ENCODE measurements at places on chromosomes 1 and 21. TPM values are rescaled to one million over a fixed set of nuclear protein-coding genes. Genes with fewer than 3 reads are reported as not detected.

- H3K27ac ChIP-seq = no peak overlapping the region
- no peak for DNase-seq
- peaks cover 4% of the 10 kb centered on the region for H3K36me3 ChIP-seq
- no peak overlapping the region for H3K4me3 ChIP-seq
These were observed 3.9 kb upstream of the ATP1B1 start for GRCh38 chr1:169102567-169102966.

DNA sequence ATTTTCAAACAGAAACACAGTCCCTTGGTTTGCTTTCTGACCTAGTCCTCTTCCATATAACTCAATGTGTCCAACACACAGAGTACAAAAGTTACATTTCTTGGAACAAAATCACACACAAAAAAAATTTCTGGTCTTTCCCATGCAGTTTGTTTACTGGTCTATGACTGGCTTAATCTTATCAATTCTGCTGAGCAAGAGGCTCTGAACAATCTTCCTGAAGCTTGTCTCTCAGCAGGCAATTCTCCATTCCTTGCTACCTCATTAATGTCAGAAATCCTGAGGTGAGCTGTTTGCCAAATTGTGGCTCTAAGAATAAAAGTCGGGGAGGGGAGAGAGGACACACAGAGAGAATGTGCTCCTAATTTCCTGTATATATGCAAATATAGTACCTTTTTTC lies 423.6 kb downstream of the HLX start:
- peaks cover 46% of the 10 kb centered on the region for H3K27me3 ChIP-seq
- no peaks in the 10 kb centered on the region for H3K4me1 ChIP-seq
- H3K36me3 ChIP-seq = no peaks in the 10 kb centered on the region
- H3K4me3 ChIP-seq = no peak overlapping the region
- H3K27ac ChIP-seq = no peak overlapping the region

DNA sequence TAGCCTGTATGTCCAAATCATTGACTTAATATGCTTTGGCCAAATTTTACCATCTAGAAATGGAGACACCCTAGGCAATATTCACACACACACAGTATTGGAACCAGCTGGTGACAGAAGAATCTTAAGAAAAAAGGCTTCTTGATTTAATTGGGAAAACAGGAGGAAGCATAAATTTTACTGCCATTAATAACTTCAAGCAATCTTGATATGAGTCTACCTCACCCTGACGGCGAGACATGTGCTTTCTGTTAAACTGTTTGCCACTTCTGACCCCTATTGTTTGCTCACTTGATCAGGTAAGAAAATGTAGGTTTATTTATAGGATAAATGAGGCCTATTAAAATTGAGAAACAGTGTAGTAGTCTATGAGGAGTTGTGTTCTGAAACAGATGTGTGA lies 73.2 kb downstream of the KIFAP3 start:
- DNase-seq = no peak
- H3K4me1 ChIP-seq = peaks cover 5% of the 10 kb centered on the region
- H3K36me3 ChIP-seq = no peaks in the 10 kb centered on the region
- no peak overlapping the region for H3K4me3 ChIP-seq
- H3K27ac ChIP-seq = no peak overlapping the region

Gene ANGPTL1
- not detected for total RNA-seq

DNA sequence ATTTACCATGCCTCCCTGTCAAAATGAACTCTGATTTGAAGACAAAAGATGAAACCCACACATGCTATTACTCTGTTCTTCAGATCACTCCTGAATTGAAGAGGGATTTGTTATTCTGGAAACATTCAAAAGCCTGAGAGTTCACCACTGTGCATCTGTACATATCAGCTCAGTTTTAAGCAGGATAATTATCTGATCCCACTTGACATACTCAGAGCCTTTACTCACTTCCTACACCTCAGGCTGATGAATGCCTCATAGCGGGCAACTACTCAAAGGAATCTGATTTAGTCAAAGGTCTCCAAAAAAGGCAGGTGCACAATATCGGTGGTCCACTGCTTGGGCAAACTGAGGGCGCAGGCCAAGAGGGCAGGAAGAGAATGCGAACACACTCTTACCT lies 47.5 kb upstream of the LPAR3 start:
- no peak overlapping the region for H3K4me3 ChIP-seq
- H3K4me1 ChIP-seq = peaks cover 14% of the 10 kb centered on the region
- H3K27me3 ChIP-seq = peaks cover 6% of the 10 kb centered on the region
- H3K36me3 ChIP-seq = no peaks in the 10 kb centered on the region

- H3K27me3 ChIP-seq = no peaks in the 10 kb centered on the region
- H3K36me3 ChIP-seq = no peaks in the 10 kb centered on the region
- no peak overlapping the region for H3K4me3 ChIP-seq
- no peaks in the 10 kb centered on the region for H3K4me1 ChIP-seq
- DNase-seq = no peak
These were observed 75.0 kb downstream of the PBX1 start for GRCh38 chr1:164633997-164634396.

GRCh38 chr1:43319288-43319687 lies 18.3 kb upstream of the MPL start:
- no peak for DNase-seq
- H3K4me3 ChIP-seq = no peak overlapping the region
- H3K4me1 ChIP-seq = peaks cover 2% of the 10 kb centered on the region

Gene TPTE
- not detected for total RNA-seq

DNA sequence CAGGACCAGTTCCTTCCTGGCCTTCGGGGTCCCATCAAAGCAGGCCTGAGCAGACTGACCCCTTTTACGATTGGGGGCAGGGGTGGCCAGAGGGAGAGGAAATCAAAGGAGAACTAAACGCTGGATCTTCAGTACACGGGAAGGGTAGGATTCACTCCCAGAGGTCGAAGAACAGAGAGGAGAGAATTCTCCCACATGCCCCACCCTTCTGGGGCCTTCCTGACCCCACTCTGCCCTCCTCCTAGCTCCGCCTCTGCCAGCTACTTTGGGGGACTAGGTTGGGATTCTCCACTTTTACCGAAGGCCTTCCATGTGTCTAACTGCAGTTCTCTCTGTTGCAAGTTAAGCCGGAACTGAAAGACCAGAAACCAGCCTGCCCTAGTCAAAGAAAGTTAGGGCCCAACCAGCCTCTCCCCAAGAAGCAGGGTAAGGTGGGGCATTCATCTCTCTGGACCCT lies 654 bp upstream of the ARHGEF2 start:
- H3K4me1 ChIP-seq = peaks cover 69% of the 10 kb centered on the region
- H3K4me3 ChIP-seq = peak overlapping the region; percentile 99
- no peaks in the 10 kb centered on the region for H3K27me3 ChIP-seq
- DNase-seq = no peak
- H3K36me3 ChIP-seq = peaks cover 17% of the 10 kb centered on the region
- peak overlapping the region; percentile 96 for H3K27ac ChIP-seq

Gene SFPQ
- total RNA-seq = 694 TPM

- peaks cover 5% of the 10 kb centered on the region for H3K27me3 ChIP-seq
- no peak overlapping the region for H3K4me3 ChIP-seq
- H3K36me3 ChIP-seq = no peaks in the 10 kb centered on the region
- no peak overlapping the region for H3K27ac ChIP-seq
- peaks cover 5% of the 10 kb centered on the region for H3K4me1 ChIP-seq
These were observed 97.4 kb downstream of the MRPL39 start for GRCh38 chr21:25509862-25510261.

- H3K27me3 ChIP-seq = no peaks in the 10 kb centered on the region
- no peaks in the 10 kb centered on the region for H3K4me1 ChIP-seq
These were observed 12.6 kb downstream of the SLC45A1 start for GRCh38 chr1:8330271-8331125.

Gene PAX7
- not detected for total RNA-seq

DNA sequence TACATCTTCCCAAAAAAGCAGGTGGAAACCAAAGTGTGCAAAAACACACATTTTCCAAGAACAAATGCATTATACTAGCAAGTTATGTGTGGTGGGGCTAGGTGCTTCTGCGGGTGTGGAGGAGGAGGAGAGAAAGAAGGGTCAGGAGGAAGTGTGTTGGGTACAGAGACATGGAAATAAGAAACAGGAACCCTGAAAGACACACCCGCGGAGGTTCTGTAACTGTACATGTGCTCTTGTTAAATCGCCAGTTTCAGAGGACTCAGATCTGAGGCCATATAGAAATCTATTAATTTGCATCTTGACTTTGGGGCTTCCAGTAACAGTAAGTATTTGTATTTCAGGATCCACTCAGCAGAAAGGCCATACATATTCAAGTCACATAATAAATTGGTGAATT lies 30.9 kb downstream of the ERG start:
- H3K4me1 ChIP-seq = no peaks in the 10 kb centered on the region
- H3K36me3 ChIP-seq = no peaks in the 10 kb centered on the region
- no peak overlapping the region for H3K4me3 ChIP-seq
- H3K27me3 ChIP-seq = peaks cover 22% of the 10 kb centered on the region
- DNase-seq = no peak
- no peak overlapping the region for H3K27ac ChIP-seq

Gene TGFB2
- 3.0 TPM for total RNA-seq

Gene RUSC1
- total RNA-seq = 14.8 TPM

DNA sequence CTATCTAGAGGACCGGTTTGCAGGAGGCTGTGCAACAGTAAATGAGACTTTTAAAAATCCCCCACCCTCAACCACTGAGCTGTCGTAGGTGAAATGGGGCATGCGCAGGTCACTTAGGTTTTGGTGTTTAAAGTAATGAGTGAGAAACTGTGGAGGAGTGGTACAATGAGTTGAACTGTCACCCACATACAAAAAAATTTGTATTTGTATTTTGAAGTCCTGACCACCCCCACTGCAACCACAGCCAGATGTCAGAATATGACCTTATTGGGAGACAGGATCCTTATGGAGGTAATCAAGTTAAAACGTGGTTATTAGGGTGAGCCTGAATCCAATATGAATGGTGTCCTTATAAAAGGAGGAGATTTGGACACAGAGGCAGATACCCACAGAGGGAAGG lies 1.6 kb upstream of the IRF6 start:
- peaks cover 23% of the 10 kb centered on the region for H3K27me3 ChIP-seq
- H3K27ac ChIP-seq = no peak overlapping the region
- DNase-seq = no peak

Gene CXADR
- total RNA-seq = 0.62 TPM

DNA sequence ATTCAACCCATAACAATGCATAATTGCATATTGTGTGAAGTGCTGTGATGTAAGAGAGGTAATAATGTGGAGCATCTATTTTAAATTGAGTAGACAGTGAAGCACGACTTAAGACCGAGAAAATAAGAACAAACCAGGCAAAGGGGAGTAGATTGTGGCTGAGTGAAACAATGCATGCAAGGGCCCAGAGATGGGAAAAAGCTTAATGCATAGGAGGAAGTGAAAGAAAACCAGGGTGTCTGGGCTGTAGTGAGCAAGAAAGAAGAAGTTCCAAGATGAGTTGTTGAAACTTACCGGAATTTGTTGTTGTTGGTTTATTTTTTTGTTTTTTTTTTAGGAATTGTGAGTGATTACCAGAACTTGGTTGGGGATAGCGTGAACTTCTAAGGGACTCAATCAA lies 104.7 kb downstream of the SNX7 start:
- no peak overlapping the region for H3K4me3 ChIP-seq
- H3K27me3 ChIP-seq = peaks cover 4% of the 10 kb centered on the region
- H3K27ac ChIP-seq = no peak overlapping the region
- H3K36me3 ChIP-seq = peaks cover 3% of the 10 kb centered on the region
- H3K4me1 ChIP-seq = peaks cover 11% of the 10 kb centered on the region

- no peak for DNase-seq
- no peaks in the 10 kb centered on the region for H3K36me3 ChIP-seq
- H3K4me1 ChIP-seq = peaks cover 2% of the 10 kb centered on the region
- no peak overlapping the region for H3K27ac ChIP-seq
These were observed 16.6 kb upstream of the DR1 start for GRCh38 chr1:93328809-93329760.

- no peak for DNase-seq
- no peak overlapping the region for H3K4me3 ChIP-seq
- no peaks in the 10 kb centered on the region for H3K4me1 ChIP-seq
These were observed 1529.3 kb upstream of the TPTE start for GRCh38 chr21:8991968-8992621.

DNA sequence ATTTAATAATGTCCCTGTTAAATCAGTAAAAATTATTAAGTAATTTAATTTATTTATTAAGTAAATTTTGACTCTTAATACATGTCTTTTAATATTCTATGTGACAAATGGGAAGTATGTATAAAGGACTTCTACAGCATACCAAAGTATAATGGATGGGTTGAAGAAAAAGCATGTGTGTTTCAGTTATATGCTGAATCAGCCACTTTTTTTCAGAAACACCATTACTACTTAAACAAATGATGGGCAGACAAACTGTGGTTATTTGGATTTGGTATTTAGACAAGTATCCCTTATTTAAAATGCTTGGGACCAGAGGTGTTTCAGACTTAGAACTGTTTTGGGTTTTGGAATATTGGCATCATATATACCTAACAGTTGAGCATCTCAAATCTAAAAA lies 176.3 kb upstream of the DMRTA2 start:
- H3K36me3 ChIP-seq = no peaks in the 10 kb centered on the region
- H3K4me3 ChIP-seq = no peak overlapping the region
- no peak for DNase-seq
- H3K27me3 ChIP-seq = no peaks in the 10 kb centered on the region
- no peak overlapping the region for H3K27ac ChIP-seq

Gene PHF13
- 5.9 TPM for total RNA-seq

- no peak overlapping the region for H3K27ac ChIP-seq
- H3K36me3 ChIP-seq = no peaks in the 10 kb centered on the region
- no peak for DNase-seq
These were observed 16.2 kb upstream of the MARK1 start for GRCh38 chr1:220511785-220512184.

GRCh38 chr1:19179597-19180264 lies 30.3 kb downstream of the UBR4 start:
- DNase-seq = no peak
- H3K27ac ChIP-seq = peak overlapping the region; percentile 75
- H3K36me3 ChIP-seq = peaks cover 16% of the 10 kb centered on the region

DNA sequence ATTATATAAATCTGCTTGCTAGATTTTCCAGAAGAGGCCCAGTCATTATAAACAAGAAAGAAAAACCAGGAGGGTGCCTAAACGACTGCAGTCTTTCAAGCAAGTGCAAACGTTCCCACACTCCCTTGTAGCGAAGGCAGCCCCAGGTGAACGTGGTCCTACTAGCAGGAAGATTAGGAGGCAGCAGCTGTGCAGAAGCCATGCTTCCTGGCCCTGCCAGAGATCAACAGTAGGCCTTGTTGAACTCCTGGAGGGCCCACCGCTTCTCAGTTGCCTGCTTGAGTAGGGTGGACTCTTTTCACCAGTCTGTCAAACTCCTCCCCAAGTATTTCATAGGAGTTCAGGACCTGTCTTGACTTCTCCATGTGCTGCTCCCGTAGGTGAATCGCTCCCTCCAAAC lies 163.0 kb upstream of the GORAB start:
- no peak overlapping the region for H3K27ac ChIP-seq
- H3K4me1 ChIP-seq = no peaks in the 10 kb centered on the region
- H3K36me3 ChIP-seq = no peaks in the 10 kb centered on the region
- H3K27me3 ChIP-seq = peaks cover 4% of the 10 kb centered on the region

DNA sequence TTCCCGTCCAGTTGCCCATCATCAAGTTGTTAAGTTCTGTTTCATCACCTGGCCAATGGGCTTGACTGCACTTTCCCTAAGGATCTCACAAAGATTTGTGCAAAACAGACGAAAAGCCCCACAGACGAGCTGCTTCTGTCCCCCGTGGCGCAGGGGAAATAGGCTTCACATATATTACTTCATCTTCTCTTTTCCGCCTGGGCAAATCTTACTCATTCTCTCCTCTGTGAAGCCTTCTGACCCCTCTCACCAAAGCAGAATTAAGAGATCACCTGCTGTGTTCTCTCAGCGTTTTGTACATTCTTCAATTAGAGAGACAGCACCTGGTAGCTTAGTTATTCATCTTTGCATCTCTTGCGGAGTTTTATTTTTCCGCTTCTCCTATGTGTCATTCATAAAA lies 129.8 kb downstream of the IGSF21 start:
- no peak overlapping the region for H3K27ac ChIP-seq
- H3K27me3 ChIP-seq = peaks cover 25% of the 10 kb centered on the region
- H3K4me3 ChIP-seq = no peak overlapping the region
- H3K4me1 ChIP-seq = no peaks in the 10 kb centered on the region
- DNase-seq = no peak

Gene OR2L2
- total RNA-seq = 0.22 TPM
